ENCODE measurements at places on chromosomes 1 and 21. TPM values are rescaled to one million over a fixed set of nuclear protein-coding genes. Genes with fewer than 3 reads are reported as not detected.
A peak's percentile ranks its signal among the peaks of the same experiment; 100 is the strongest.

GRCh38 chr1:112043901-112044300 is 54.4 kb upstream of the KCND3 start:
- no peak overlapping the region for H3K4me3 ChIP-seq
- DNase-seq, result no peak
- H3K4me1 ChIP-seq, result no peaks in the 10 kb centered on the region
- H3K27me3 ChIP-seq, result peaks cover 29% of the 10 kb centered on the region

DNA sequence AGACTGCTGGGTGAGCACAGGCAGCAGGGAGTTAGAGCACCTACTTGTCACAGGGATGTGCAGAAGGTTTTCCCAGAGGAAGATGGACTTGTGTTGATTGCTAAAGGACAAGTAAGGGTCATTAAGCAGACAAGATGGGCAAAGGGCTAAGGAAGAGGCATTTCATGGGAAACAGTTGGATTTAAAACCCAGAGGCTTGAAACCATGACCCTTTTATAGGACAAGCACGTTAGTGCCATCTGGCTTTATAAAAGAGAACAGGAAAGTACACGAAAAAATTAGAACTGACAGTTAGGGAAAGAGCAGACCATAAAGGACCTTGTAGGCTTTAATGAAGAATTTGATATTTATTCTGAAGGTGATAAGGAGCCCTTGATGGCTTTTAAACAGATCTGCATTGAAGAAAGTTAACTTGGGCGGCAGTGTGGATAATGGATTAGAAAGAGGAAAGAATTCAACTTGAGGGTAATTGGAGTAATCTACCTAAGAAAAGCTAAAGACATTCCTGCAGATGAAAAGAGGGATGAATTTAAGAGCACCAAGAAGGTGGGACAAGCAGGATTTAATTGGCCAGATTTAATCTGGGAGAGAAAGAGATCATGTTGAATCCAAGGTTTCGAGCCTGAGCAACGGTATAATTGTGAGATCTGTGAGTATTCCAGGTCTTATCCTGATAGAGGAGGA is 68.6 kb downstream of the ZC3H11B start:
- peaks cover 2% of the 10 kb centered on the region for H3K36me3 ChIP-seq
- H3K27ac ChIP-seq, result no peak overlapping the region
- no peak for DNase-seq
- H3K4me3 ChIP-seq, result no peak overlapping the region

- H3K4me3 ChIP-seq, result no peak overlapping the region
- no peaks in the 10 kb centered on the region for H3K36me3 ChIP-seq
- no peak for DNase-seq
- H3K27me3 ChIP-seq, result no peaks in the 10 kb centered on the region
- no peaks in the 10 kb centered on the region for H3K4me1 ChIP-seq
- no peak overlapping the region for H3K27ac ChIP-seq
These were observed 182.6 kb downstream of the TGFB2 start for GRCh38 chr1:218527737-218528136.

DNA sequence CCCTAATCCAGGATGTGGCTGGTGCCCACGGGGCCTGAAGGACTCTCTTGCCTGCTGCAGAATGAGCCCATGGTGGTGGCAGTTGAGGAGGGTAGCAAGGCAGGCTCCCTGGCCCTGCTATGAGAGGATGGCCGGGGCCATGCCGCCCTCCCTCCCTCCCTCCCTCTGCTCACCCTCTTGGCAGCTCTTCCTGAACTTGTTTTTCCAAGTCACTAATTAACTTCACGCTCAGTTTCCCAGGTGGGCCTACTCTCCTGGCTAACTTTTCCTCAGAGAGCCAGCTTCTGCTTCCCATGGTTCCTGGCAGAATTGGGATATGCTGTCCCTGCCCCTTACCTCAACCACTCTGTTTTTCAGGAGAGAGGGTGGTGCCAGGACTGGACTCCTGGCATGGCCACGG is 10.2 kb downstream of the KCNC4 start:
- peaks cover 38% of the 10 kb centered on the region for H3K4me1 ChIP-seq
- H3K36me3 ChIP-seq, result peaks cover 5% of the 10 kb centered on the region
- H3K27me3 ChIP-seq, result no peaks in the 10 kb centered on the region
- H3K4me3 ChIP-seq, result no peak overlapping the region
- no peak overlapping the region for H3K27ac ChIP-seq
- DNase-seq, result no peak

DNA sequence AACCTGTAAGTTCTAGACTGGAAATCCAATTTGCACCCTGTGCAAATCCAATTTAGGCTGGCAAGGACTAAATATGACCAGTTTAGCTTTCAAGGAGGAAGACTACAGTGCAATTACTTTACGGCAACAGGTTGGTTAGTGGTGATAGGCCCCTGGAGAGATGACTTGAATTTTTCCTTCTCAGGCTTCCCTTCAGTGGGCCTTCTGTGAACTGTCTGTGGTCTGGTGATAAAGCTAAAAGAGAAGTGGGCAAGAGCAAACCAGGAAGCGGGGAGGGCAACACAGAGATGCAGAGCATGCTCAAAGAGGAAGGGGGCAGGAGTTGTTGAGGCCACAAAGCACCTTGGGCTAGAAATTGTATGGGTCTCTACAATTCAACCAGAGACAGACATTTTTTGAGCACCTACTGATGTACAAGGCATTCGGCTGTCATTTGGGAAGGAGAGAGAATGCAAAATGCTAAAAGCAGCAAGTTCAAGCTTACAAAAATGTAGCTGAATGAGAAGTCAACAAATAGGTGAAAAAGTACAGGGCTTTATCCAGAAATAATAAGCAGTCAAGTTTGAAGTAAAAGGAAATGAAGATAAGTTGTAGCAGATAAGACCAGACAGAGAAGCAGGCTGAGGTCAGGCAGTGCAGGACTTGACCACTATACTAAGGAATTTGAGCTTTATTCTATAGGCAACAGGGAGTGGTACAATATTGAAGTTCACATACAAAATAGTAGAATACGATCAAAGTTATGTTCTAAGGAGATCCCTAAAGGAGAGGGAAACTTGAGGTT is 23.9 kb downstream of the INPP5B start:
- peak overlapping the region; percentile 69 for H3K27ac ChIP-seq
- peaks cover 13% of the 10 kb centered on the region for H3K36me3 ChIP-seq
- DNase-seq, result peak; percentile 15
- H3K4me1 ChIP-seq, result peaks cover 35% of the 10 kb centered on the region
- peak overlapping the region; percentile 33 for H3K4me3 ChIP-seq

- DNase-seq, result no peak
- peaks cover 21% of the 10 kb centered on the region for H3K27me3 ChIP-seq
- H3K4me1 ChIP-seq, result no peaks in the 10 kb centered on the region
- no peak overlapping the region for H3K27ac ChIP-seq
- no peaks in the 10 kb centered on the region for H3K36me3 ChIP-seq
- no peak overlapping the region for H3K4me3 ChIP-seq
These were observed 17.7 kb downstream of the TBX15 start for GRCh38 chr1:118970451-118970850.

- DNase-seq, result no peak
- H3K27me3 ChIP-seq, result peaks cover 46% of the 10 kb centered on the region
- no peak overlapping the region for H3K27ac ChIP-seq
- no peaks in the 10 kb centered on the region for H3K4me1 ChIP-seq
- no peak overlapping the region for H3K4me3 ChIP-seq
These were observed 26.2 kb upstream of the ADARB1 start for GRCh38 chr21:45048026-45048698.

DNA sequence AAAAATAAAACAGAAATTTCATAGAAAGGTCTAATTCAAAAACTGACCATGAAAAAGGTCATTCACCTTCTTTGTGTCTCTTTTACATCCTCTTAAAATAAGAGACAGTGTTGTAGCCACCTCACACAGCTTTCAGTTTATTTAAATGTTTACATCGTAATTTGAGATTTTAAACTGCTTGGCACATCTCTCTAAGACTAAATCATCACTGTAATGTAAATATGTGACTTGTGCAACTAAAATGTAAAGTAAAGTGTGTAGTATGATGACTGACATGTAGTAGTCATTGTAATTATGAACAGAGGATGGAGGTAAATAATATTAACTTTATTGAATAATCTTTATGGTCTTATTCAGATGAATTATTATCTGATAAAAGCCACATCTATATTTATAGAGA is 283.9 kb downstream of the KCNT2 start:
- H3K4me3 ChIP-seq, result no peak overlapping the region
- no peaks in the 10 kb centered on the region for H3K27me3 ChIP-seq
- DNase-seq, result no peak
- no peaks in the 10 kb centered on the region for H3K36me3 ChIP-seq
- no peaks in the 10 kb centered on the region for H3K4me1 ChIP-seq
- no peak overlapping the region for H3K27ac ChIP-seq

DNA sequence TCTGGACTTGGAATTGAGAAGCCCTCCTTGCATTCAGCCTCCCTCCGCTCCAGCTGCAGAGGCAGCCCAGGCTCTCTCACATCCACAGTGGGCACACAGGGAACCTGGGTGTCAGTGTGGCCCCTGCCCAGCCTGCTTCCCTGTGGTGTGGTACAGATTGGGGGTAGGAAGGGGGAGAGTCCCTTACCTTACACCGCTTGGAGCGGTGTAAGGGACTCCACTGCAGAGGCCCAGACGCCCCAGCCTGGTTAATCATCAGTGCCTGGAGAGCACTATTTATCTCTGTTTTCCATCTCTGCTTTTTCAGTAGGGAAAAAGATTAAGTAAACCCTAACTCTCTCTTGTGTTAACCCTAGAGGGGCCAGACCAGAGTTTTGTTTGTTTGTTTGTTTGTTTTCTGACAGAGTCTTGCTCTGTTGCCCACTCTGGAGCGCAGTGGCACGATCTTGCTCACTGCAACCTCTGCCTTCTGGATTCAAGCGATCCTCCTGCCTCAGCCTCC is 803 bp upstream of the RHBG start:
- no peaks in the 10 kb centered on the region for H3K4me1 ChIP-seq
- H3K36me3 ChIP-seq, result no peaks in the 10 kb centered on the region
- no peak overlapping the region for H3K27ac ChIP-seq
- H3K4me3 ChIP-seq, result no peak overlapping the region
- DNase-seq, result no peak

- peaks cover 6% of the 10 kb centered on the region for H3K36me3 ChIP-seq
- no peaks in the 10 kb centered on the region for H3K27me3 ChIP-seq
- peak overlapping the region; percentile 96 for H3K27ac ChIP-seq
- H3K4me3 ChIP-seq, result peak overlapping the region; percentile 88
- DNase-seq, result no peak
These were observed 1.3 kb upstream of the MPC2 start for GRCh38 chr1:167938080-167938636.

DNA sequence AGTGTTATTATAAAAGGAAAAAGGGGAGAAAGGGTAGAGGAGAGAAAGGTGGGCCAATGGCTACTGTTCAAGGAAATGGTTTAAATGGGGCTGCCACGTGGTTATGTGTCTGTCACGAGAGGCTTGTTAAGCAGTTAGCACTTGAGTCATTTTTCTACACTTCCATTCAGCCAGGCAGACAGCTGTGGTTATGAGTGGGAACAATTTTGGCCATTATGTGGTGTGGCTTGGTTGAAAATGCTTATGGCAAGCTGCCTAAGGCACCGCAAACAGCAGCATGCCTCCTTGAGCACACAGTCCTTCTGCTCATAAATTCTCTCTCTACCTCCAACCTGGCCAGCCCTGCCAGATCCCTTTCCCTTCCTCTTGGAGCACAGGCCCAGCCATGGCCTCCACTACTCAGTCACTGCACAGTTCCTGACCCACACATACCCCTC is 3.2 kb upstream of the SRM start:
- peak overlapping the region; percentile 87 for H3K27ac ChIP-seq
- DNase-seq, result peak; percentile 57
- H3K36me3 ChIP-seq, result peaks cover 6% of the 10 kb centered on the region
- peak overlapping the region; percentile 72 for H3K4me3 ChIP-seq
- H3K27me3 ChIP-seq, result no peaks in the 10 kb centered on the region

GRCh38 chr21:38769191-38769780 is 36.4 kb upstream of the ETS2 start:
- H3K4me3 ChIP-seq, result peak overlapping the region; percentile 74
- H3K27ac ChIP-seq, result peak overlapping the region; percentile 98
- no peaks in the 10 kb centered on the region for H3K27me3 ChIP-seq
- peaks cover 15% of the 10 kb centered on the region for H3K36me3 ChIP-seq
- H3K4me1 ChIP-seq, result peaks cover 92% of the 10 kb centered on the region

DNA sequence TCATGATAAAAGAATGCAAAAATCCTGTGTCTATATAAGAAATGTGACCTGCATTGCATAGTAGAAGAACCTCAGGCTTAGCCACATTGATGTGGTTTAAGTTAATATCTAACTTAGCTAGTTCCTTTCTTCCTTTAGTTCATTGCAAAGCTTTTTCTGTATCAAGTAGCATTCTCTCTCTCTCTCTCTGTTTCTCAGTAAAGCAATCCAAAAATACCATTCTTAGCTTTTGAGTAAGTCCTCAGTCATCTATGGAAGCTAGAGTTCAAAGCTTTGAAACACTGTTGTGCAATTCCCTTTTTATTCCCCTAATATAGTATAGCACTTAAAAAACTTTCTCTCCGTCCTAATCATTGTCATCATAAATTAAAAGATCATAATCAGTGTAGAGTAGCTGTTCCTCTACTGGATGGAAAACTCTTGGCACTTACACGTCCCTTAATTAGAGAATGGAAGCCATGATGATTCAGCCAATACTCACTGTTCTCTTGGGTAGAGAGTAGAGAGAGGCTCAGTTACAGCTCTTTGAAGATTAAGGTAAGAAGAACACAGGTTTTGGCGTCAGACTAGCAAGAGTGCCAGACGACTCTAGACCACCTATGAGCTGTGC is 350.3 kb upstream of the LYPLAL1 start:
- no peak overlapping the region for H3K27ac ChIP-seq
- peaks cover 3% of the 10 kb centered on the region for H3K36me3 ChIP-seq
- no peaks in the 10 kb centered on the region for H3K27me3 ChIP-seq

DNA sequence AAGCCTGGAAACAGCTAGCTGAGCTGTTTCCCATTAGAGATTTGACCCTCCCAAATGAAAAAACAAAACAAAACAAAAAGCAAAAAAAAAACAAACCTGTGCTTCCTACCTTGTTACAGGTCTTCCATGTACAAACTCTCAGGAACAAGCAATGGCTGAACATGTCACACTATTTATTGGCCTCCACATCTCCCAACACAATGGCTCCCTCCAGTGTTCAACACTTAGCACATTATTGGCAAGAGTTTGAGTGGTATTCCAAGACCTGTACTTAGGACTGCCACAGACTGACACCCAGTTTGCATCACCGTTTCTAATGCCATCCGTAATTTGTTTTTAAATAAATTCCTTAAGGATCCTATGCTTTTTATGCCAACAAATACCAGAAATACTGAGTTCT is 195.0 kb upstream of the OLFM3 start:
- H3K36me3 ChIP-seq, result no peaks in the 10 kb centered on the region
- H3K27ac ChIP-seq, result no peak overlapping the region
- no peaks in the 10 kb centered on the region for H3K4me1 ChIP-seq
- H3K27me3 ChIP-seq, result no peaks in the 10 kb centered on the region

GRCh38 chr1:108070662-108071061 is 105.7 kb upstream of the VAV3 start:
- H3K27ac ChIP-seq, result no peak overlapping the region
- no peak for DNase-seq
- H3K27me3 ChIP-seq, result no peaks in the 10 kb centered on the region
- H3K36me3 ChIP-seq, result no peaks in the 10 kb centered on the region
- H3K4me3 ChIP-seq, result no peak overlapping the region

DEPDC1 gene
- 18.0 TPM for total RNA-seq

SNX7 gene
- total RNA-seq, result not detected

ADGRL4 gene
- not detected for total RNA-seq

KLHL21 gene
- total RNA-seq, result 24.2 TPM

SLC19A2 gene
- 4.6 TPM for total RNA-seq

PDE4B gene
- total RNA-seq, result 53.9 TPM

IL10 gene
- total RNA-seq, result 2.3 TPM
